ENCODE measurements at places on chromosomes 2 and 18.

GRCh38 chr2:122135021-122135937, 379.8 kb downstream of the TSN start:
- no peak for DNase-seq

DNA sequence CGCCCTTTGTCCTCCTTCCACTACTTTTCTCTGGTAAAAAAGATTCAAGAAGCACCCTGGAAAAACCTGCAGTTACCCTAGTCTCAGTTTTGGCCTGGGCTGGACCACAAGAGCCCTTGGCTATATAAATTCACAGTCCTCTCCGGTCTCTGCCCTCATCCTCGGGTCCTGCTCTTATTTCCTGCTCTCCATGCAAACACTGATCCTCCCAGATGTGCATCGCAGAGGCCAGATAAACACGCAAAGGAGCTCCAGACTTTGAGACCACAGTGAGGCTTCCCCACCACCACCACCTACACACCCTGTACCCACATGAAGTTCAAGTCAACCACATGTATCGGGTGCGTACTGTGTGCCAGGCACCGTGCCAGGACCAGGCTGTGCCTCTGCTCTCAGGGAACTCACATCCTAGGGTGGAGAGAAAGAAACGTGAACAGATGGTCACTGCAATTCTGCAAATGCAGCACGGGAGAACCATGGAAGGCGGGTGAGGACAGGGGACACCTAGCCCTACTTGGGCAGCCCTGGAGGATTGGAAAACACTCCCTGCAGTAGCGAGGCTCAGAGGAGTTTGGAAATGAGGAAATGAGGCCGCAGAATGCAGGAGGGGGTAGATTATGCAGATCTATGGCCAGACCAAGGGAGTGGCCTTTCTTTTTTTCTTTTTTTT, 7.4 kb downstream of the CTDSP1 start:
- DNase-seq, result no peak

GRCh38 chr2:188293601-188294351, 2.1 kb downstream of the GULP1 start:
- DNase-seq, result no peak

DNA sequence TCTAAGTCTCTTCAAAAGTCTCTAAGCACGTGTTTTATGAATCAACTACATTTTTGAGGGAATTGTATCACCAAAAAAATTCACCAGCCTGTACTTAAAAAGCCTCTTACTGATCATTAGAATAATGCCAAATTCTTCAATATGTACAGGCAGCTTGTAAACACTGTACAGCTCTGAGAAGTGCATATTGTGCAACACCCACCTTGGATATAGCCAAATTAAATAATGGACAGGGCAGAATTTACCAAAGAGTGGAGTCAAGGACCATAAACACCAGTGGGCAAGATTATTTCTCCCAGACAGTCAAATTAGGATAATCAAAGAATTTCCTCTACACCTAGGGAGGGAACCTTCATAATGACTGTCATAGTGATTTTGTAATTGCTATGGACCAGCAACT, 338.2 kb downstream of the NR4A2 start:
- DNase-seq, result no peak

GRCh38 chr2:240994171-240994896, 4.1 kb upstream of the SNED1 start:
- DNase-seq, result no peak

- no peak for DNase-seq
Measured at GRCh38 chr18:484749-485464, 15.6 kb downstream of the COLEC12 start.

DNA sequence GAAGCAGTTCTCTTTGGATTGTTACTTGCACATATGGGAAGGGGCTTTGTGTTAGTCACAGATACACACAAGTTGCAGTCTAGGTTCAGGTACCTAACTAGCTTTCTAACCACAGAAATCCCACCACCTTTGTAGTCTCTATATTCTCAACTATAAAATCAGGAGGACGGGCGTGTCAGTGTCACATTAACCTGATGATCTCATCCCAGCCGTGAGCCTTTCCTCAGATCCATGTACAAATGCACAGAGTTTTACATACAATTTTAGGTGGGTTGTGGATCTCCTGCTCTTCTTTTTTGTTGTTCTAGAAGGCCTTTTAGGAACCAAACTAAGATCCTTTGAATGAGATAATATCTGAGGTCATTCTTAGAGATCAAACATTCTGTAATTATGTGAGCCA, 94.0 kb downstream of the ZNF532 start:
- no peak for DNase-seq

- no peak for DNase-seq
Measured at GRCh38 chr2:172066394-172066886, 18.9 kb upstream of the DLX1 start.

DNA sequence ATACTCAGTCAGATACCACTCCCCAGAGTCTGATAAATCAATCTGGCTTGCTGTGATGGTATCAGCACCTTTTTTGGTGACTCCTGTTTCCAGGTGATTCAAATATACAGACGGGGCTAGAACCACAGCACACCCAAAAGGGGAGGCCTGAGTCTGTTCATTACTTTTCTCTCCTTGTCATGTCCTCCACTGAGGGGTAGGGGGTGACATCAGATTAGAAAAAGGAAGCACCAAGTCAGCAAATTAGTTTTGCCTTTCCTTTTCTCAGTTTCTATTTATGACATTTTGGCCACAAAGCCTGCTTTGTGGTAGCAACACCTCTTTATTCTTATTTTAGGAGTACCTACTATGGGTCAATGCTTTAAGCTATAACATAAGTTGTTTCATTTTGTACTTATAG, 127.4 kb downstream of the CCDC102B start:
- DNase-seq, result no peak

DNA sequence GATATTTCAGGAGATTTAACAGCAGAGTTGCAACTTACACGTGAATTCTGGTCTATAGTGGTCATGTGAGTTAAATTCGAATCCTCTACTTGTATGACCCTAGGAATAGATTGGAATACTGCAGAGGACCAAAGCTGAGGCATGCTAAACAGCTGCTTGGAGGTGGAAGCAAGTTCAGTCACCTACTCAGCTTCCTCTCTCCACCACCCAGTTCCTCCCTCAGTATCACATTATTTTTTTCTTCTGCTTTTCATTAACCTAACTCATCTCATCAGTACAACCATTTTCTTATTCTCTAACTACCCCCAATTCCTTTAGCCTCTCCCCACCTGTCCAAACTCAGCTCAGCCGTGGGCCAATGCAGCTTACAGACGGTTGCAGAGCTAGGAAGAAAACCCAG, 385.5 kb downstream of the SETBP1 start:
- DNase-seq, result no peak

DNA sequence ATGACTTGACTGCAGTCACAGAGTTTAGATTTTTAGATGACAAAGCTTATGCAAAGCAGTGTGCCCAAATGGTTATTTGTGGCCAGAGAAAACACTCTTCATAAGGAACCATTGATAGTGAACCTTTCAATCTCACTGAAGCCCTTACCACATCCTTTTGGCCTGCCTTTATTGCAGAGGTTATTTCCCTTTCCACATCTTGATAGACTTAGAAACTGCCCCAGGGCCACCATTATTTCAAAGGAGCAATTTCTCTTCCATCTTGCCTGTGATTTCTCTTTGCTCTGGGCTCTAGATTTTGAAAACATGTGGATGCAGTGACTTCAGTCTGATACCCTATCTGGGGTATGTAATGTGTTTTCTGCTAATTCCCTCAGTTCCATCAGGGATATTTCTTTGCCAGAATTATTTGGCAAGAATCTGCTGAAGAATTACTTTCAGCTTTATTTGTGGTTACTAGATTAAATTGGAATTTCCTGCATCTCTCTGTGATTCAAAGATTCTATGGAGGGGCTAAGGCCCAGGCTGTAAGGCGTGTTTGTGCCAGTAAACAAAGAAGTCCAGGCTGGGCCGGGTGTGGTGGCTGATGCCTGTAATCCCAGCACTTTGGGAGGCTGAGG, 51.0 kb downstream of the MOGAT1 start:
- DNase-seq, result no peak

DNA sequence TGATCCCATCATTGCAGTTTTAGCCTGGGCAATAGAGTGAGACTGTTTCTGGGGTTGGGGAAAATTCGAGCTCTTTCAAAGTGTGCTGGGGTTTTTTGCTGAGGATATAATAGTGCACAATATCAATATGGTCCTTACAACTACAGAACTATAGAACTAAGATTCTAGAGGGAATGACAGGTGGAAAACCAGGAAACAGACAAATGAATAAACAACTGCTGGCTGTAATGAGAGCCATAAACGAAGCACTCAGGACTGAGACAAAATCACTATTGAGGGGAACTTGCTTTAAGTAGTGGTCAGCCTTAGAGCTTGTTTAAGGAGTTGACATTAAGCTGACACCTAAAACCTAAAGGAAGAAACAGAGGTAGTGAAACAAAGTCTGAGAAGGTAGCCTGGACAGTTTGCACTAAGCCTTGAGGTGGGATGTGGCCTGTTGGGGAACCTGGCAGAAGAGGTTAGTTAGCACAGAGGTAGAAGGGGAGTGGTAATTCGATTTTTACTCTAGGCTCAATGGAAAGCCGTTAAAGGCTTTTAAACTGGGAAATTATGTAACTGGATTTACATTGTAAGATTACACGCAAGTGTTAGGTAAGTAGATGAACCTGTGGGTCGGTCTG, 33.8 kb downstream of the LCLAT1 start:
- DNase-seq, result no peak

DNA sequence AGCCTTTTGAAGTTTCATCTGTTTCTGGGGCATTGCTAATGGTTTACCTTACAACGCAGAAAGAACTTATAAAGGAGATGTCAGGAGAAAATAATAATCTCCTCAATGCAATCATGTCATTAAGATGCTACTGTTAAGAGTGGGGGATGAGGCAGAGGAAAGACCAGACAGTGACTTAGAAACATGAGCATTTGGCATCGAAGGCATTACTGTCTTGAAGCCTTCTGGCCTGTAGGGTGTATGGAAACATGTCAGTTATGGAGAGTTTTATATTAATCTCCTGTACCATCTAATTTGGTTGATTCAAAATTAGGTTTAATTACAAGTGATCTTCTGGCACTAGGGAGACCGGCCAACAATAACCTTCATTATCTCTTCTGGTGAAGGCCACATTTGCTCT, 32.5 kb downstream of the CDC42EP3 start:
- DNase-seq, result no peak

DNA sequence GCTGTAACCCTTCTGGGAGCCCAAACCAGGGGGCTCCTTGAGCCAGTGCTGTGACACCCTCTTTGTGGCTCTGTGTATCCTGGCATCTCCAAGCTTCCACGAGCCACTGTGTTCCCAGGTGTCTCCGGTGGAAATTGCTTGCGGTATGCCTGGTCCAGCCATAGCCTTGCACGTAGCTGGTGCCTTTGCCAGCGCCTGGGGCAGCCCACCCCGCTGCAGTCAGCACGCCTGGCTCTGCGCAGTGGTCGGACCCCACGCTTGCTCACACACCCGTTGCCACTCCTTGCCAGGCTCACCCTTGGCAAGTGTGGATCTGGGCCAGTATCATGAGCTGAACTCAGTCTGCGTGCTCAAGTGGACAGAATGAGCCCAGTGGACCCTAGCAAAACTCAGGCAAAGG, 152.3 kb downstream of the MBD5 start:
- DNase-seq, result no peak

- DNase-seq, result no peak
Measured at GRCh38 chr2:157302492-157303099, 23.0 kb downstream of the ERMN start.

GRCh38 chr2:213015387-213016165, 135.8 kb downstream of the IKZF2 start:
- DNase-seq, result no peak

DNA sequence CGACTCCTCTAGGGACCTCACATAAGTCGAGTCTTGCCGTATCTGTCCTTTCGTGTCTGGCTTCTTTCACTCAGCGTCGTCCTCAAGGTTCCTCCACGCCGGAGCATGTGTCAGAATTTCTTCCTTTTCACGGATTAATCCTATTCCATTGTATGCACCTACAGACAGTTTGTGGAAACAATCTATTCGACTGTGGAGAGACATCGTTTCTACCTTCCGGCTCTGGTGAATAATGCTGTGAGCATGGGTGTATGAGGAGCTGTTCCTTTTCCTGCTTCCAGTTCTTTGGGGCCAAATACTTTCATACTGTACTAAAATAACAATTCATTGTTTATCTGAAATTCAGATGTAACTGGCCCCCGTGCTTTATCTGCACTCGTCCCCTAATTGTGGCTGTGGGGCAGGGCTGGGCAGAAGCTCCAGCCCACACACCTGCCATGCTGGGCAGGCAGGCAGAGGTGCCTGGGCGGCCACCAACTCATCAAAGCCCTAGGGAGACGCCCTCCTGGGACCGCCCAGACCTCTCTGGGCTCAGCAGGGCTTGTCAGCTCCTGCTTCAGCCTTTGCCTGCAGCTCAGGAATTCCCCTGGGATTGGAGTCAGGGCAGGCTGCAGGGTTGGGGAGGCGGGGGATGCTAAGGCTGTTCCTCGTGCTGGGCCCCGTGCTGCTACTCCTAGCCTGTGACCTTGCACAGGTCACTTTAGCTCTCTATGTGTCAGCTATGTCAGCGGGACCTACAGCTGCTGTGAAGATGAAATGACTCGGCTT, 14.5 kb downstream of the GPC1 start:
- DNase-seq, result no peak

- no peak for DNase-seq
Measured at GRCh38 chr2:237546876-237547395, 19.4 kb upstream of the PRLH start.

GRCh38 chr2:45982096-45982495, 315.1 kb upstream of the EPAS1 start:
- DNase-seq, result no peak

DNA sequence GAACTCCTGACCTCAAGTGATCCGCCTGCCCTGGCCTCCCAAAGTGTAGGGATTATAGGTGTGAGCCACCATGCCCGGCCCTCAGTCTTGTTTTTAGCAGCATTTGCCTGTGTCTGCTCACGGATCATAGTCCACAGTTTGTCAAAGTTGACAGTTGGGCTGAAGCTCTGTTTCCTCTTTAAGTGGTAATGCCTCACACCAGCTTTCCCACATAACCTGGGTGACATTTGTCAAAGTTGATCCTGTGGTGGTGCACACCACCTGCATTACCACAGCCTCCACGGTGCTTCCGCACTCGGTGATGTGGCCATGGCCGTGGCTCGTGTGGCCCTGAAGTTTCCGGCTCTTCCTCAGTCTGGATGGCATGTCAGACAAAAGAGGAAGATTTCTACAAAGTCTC, 27.1 kb downstream of the RAB31 start:
- no peak for DNase-seq

GRCh38 chr2:149200109-149200520, 130.3 kb upstream of the LYPD6 start:
- no peak for DNase-seq

DNA sequence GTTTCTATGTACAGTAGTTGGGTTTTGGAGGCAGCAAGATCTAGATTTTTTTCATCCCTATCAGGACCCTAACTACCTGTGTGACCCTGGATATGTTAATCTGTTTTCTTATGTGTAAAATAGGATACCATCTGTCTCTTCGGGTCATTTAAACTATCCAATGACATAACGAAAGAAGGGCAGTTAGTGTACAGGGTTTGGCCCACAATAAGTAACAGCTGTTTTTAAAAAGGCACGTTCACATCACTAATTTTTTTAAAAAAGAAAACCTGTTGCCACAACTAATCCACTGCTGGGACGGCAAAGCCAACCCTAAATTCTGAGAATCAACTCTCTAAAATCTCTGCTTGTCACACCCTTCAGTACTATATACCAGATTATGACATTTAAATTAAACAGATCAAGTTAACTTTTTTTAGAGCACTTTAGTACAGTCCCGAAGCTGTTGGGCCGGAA, 869 bp downstream of the USP40 start:
- no peak for DNase-seq

Data from stimulated activated CD4-positive, alpha-beta T cell treated with anti-CD3 and anti-CD28 coated beads, Interleukin-1b, Interleukin-23, amount 100 ng/mL, for 1 hour (primary cell).